ENCODE measurements at places on chromosomes 4 and X.

DNA sequence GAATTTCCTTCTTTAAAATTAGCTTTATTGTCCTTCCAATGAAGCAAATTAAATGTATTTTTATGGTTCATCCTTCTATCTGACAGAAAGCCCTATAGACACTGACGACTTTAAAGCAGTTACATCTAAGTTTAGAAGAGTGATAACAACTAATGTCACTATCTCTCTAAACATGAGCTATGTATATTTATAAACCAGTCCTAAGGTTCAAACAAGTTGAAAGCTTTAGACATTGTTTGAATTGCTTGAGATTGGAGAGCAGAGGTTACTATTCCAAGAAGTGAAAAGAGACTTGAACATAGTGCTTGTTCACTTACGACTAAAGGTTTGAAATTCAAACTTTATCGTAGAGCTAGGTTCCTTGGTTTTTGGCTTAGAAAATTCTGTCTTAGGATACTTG lies 30.2 kb upstream of the EIF1AX start:
- no peak for DNase-seq

GRCh38 chrX:101347859-101348451 lies 587 bp downstream of the TIMM8A start:
- DNase-seq: no peak

GRCh38 chrX:9291629-9292028 lies 173.2 kb upstream of the TBL1X start:
- DNase-seq: no peak

- no peak for DNase-seq
Observed at GRCh38 chr4:2797545-2798305, 4.8 kb downstream of the SH3BP2 start.

GRCh38 chrX:37000140-37000539 lies 8.0 kb upstream of the FAM47C start:
- no peak for DNase-seq

- DNase-seq: no peak
Observed at GRCh38 chr4:122766950-122767349, 34.4 kb downstream of the BBS12 start.

Data from CMK (cell line).